ENCODE measurements at places on chromosomes 11 and 22.

GRCh38 chr11:33802194-33802950 is 28.1 kb upstream of the FBXO3 start:
- peak; percentile 63 for DNase-seq

DNA sequence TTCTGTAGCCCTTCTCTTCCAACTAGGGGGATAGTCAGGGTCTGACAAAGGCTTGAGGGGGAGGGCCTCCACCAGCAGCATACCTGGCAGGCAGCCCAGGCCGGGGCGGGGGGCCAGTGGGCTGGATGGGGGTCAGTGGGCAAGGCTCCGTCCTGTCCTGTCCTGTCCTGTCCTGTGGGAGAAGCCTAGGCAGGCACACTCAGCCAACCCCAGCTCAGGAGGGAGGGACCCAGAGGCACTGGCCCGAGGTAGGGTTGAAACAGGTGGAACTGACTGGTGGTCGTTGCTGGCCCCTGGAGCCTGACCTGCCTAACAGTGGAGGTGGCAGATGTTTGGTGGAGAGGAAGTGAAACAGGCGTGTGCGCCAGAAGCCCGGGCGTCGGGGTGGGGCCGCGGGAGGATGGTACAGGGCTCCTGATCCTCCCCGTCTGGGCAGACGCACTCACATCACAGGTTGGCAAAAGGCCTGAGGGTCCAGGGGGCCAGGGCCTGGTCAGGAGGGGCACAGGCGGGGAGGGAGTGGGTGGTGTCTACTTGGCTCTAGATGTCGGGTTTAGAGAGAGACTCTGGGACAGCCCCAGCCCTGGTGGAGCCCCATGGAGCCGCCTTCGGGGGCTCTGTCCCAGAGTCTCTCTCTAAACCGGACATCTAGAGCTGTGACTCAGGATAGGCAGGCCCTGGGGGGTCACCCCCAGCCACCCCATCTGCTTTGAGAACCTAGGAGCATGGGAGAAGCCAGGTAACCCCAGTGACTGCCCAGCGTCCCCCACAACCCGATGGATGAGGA is 32.5 kb upstream of the GRAMD4 start:
- DNase-seq = no peak

- no peak for DNase-seq
Observed at GRCh38 chr11:123450623-123451022, 20.6 kb downstream of the GRAMD1B start.

- DNase-seq = no peak
Observed at GRCh38 chr22:46948411-46949144, 186.1 kb downstream of the TBC1D22A start.

DNA sequence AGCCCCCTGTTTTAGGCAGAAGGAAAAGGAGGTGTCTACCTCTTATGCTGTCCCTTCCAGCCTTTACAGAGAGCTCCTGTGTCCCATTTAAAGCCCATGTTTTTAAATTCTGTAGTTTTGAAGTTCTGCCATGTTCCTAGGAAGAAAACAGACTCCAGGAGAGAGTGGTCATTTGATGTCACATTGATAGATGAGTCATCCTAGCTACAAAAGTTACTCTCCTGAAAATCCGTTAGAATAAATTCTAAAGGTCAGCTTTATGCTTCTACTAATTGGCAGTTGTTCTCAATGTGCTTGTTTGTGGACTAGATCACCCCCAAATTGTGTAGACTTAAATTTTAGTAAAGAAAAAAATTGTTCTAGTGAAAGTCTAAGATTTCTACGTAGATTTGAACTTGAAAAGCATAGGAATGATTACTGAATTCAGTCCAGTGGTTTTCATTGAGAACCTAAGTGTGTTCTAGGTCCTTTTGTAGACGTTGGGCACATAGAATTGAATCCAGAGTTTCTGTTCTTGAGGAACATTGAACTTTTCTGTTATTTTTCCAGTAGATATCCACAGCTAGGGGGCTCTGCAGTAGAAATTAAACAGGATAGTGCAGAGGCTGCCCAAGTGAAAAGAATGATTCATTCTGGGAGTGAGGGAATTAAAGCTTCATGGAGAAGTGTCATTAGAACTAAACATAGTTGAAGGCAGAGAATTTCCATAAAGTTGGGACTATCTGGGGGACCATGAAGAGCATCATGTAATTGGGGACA is 140.6 kb upstream of the RASSF10 start:
- DNase-seq = no peak

DNA sequence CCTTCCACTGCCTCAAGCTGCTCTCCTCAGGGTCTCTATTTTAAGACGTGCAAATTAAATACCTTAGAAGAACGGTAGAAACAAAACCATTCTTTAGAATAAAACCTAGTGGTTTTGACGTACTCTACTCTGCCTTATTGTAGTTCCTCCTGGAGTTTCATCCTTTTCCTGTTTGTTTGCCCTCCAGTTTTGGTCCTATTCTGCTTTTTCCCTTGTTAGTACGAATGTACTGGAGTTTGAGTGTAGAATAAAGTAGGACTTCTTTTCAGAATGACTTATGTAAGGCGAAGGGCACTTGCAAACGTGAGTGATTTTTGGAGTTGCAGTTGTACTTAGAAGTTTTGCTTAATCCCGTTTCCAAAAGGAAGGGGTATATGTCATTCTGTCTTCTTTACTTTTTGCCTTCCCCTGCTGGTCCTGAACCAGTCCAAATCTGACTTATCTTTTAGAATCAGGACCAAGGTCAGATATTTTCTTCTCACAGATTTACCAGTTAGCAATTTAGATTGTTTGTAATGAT is 1.4 kb downstream of the SIK2 start:
- no peak for DNase-seq

DNA sequence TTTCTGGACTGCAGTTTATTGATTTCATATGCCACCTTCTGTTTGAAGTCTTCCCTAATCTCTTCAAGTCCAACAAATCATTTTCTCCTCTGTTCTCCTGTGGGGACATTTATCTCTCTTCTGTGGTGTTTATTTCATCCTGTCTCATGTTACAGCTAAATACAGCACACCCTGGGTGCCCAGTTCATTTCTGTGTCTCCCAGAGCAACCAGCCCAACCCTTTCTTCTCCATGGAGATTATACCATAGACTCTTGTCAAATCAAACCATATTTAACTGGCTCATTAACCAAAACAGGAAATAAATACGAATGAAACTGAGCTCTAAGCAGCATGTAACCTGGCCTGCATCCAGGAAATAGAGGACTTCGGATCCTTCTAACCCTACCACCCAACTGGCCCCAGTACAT is at the start of gene MS4A8:
MS4A8 (plus strand) TSS at position 329 of the 408 bp plus-strand sequence. CDS start 1,249 bp downstream, outside the sequence.
- no peak for DNase-seq

- DNase-seq = peak; percentile 73
Observed at GRCh38 chr22:31082606-31083376, 1.7 kb downstream of the SMTN start.

GRCh38 chr11:63670433-63671321 is 499 bp downstream of the ATL3 start:
- DNase-seq = peak; percentile 16

GRCh38 chr11:72241291-72241781 is 2.6 kb downstream of the PHOX2A start:
- DNase-seq = peak; percentile 79

DNA sequence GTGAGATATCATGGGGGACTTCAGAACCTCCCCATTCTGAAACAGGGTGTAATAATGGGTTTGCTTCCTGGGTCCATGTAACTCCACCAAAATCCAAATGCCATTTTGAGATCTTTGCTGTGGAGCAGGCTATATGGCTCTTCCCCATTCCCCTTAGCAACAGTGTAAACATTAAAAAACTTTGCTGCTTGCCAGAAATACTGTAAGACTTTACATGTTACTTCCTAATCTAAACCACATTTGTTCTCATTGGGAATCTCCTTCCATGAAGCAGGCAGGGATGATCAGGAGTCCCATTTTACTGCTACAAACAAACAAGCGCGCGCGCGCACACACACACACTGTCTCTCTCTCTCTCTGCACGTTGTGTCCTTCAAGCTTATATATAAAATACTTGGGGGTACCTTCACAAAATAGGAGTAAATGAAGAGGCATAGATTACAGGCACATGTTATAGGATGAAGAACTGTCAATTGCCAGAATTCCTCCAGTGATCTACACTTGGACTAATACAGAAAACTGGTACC is 86.5 kb downstream of the ANO3 start:
- DNase-seq = no peak

DNA sequence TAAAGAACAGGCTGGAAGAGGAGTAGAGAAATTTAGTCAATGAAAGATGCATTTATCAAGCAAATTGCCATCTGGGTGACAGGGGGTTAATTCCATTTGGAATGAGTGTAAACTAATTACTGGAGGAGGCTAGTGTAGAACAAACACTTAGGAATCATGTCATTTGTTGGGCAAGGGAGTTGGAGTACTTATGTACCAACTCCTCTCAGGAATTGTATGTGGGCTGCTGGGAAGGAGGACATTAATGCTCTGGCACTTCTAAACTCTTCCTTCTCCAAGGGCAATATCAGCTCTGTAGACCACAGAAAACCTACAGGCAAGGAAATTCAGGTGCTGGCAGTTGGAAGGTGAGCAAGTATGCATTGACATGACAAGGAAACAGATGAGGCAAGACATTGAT is 141.0 kb downstream of the MSANTD4 start:
- DNase-seq = no peak

DNA sequence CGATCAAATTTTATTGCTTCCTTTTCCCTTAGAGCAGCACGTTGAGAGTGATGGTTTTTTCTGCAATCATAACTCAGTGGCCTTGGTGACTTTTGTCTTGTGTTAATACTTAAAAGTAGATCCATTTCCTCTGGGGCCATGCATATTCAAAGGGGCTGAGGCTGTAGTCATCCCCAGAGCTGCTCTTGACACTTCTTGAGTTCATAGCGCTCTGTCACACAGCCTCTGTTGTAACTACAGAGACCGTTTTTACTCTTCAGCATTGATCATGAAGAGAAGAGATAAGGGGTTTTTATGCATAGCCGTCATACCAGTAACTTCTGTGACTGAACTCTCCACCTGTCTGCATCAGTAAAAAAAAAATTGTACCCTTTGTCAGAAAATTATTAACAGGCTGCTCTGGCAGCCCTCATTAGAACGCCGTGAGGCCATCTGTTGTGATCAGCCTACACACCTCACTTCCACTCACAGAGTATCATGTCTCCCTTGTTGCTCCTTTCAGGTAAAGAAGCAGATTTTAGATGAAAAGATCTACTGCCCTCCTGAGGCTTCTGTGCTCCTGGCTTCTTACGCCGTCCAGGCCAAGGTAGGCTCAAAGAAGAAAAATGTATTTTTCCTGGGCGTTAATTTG is 38.4 kb downstream of the NF2 start:
- no peak for DNase-seq

GRCh38 chr11:68031144-68031464 is 623 bp downstream of the NDUFS8 start:
- no peak for DNase-seq

DNA sequence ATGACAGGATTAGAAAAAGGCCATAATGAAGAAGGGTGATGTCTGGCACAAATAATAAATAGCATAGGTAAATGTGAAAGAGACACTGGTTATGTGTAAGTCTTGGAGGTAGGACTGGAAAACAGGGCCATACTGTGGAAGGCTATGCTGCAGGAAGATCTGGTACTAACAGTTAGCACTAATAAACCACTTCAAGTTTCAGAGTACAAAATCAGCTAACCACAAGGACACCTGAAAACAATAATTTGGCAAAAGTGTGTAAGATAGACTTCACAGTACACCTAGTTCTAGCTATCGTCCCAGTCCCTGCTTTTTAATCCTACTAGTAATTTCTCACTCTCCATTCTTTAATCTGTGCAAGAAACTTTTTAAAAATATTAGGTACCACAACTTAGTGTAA is 44.3 kb downstream of the CWF19L2 start:
- DNase-seq = no peak

GRCh38 chr11:10902301-10903063 is 44.6 kb upstream of the ZBED5 start:
- no peak for DNase-seq

- DNase-seq = no peak
Observed at GRCh38 chr11:37967635-37968034, 1369.6 kb upstream of the RAG2 start.

- DNase-seq = peak; percentile 11
Observed at GRCh38 chr22:38336699-38337098, 19.5 kb upstream of the CSNK1E start.

DNA sequence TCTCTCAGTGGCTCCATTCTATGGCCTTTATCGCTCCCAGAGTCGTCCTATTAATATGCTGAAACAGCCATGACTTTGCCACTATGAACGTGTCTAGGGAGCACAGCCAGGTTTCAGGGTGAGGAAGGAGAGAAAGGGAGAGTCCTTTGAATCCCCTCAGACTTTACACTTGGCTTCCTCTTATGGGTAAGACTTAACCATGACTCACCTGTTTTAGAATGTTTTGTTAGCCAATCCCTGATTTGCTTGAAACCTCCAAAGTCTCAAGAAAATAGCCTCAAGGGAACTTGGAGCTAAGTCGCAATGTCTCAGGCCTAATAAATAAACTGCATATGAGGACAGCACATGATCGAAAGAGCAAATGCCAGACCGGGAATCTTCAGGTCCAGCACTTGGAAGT is 131.2 kb upstream of the RCN1 start:
- no peak for DNase-seq

- no peak for DNase-seq
Observed at GRCh38 chr22:46373921-46374662, 38.6 kb downstream of the TRMU start.

- DNase-seq = no peak
Observed at GRCh38 chr11:3632070-3632660, 9.6 kb downstream of the ART5 start.

DNA sequence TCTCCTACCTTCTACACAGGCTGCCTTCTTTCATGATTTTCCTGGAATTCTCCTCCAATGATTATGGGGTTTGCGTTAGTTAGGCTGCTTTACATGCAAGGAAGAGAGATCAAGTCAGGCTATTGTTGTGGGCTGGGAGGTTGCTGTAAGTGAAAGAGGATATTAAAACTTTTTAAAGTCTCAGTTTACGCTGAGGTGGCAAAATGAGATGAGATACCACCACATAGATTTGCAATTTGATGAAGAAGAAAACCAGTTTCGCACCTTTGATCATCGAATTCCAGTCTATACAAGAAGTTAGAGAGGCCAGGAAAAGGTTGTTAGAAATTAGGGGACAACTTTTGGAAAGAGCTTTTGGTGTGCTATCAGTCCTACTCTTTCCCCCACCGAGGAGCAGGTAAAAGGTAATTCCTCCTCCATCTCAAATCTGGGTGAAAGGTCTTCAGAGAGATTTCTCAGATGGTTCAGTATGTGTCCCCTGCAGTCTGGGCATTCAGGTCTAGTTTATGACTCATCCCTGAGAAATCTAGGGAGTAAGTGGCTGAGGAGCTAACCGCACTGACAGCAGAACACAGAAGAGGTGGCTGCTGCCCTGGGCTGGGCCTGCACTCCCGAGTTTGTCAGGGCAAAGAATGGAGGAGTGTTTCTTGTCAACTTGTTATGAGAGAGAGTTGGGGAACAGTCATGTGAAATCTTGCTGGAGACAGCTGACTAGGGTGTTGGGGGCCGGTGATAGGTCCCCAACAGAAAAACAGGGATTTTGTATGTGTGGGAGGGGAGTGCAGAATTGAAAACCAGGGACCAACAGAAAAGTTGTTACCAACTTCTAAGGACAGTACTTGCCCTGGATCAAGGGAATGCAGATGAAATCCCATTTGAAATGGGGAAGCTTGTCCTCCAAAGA is 34.7 kb downstream of the CCDC83 start:
- no peak for DNase-seq

All from BE2C (cell line).